Suprapubic skin (tissue), 4 donors: ENCODE measurements at places on chromosomes 16 and 17. TPM values are rescaled to one million over a fixed set of nuclear protein-coding genes. Genes with fewer than 3 reads are reported as not detected.

DNA sequence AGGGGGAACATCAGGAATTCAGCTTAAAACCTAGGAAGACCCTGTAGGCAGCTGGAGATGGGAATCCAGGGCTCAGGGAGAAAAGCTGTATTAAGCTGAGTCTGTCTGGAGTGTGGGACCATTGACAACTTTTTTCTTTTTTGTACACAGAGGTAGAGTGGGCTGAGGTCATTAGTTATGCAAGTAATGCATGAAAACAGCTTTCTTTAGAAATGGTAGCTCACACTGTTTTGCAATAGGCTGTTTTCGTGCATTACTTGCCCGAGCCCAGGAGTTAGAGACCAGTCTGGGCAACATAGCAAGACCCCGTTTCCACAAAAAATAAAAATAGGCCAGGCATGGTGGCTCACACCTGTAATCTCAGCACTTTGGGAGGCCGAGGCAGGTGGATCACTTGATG is 46.5 kb downstream of the KATNIP start:
- DNase-seq = no peak

GRCh38 chr17:76783146-76783545 is 45.2 kb downstream of the MFSD11 start:
- DNase-seq = no peak

- DNase-seq = peak; percentile 96
Observed at GRCh38 chr16:4734730-4735535, 596 bp downstream of the DNAAF8 start.

DNA sequence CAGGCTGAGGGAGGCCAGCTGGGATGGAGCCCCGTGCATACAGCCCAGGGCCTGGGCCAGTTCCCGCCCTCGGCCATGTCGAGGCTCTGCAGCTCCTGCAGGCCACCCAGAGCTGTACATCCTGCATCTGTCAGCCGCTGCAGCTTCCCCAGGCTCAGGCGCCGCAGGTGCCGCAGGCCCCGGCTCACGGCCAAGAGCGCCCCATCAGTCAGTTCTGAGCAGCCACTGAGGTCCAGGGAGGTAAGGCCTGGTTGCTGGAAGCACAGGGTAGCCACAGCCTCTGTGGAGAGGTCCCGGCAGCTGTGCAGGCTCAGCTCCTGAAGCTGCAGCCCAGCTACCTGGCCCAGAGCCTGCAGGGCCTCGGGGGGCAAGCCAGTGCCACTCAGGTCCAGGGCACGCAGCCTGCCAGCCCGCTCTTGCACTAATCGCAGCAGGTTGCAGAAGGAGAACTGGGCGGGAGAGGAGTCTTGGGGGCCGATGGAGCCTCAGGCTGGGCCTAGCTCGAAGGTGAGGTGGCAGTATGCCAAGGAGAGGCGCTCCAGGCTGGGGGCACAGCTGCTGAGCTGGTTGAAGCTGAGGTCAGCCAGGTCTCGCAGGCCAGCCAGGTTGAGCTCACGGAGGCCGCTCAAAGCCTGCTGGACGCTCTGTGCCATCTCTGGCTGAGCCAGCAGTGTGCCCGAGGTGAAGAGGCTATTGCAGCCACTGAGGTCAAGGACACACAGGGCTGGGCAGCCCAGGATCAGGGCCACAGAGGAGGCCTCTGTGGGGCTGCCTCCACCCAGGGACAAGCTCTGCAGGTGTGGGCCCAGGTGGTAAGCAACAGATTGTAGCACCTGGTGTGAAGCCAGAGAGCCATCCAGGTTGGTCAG is 11.4 kb downstream of the ELMO3 start:
- no peak for DNase-seq

- peak; percentile 70 for DNase-seq
Observed at GRCh38 chr17:2395258-2396181, 5.3 kb downstream of the MNT start.

DNA sequence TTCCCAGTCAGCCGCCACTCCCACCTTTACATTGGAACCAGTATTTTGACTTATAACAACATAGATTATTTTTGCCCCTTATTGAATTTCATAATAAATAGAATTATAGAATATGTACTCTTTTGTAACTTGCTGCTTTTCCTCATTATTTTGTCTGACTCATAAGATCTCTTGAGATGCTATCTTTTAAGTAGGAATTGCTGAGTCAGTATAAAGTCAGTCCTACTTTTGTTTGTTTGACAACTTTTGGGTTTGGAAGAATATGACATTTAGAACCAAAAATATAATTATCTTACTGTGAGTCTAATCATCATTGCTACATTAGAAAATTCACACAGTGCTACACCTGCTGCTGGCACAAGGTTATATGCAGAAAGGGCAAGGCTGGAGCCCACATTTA is 69.7 kb downstream of the STXBP4 start:
- no peak for DNase-seq

DNA sequence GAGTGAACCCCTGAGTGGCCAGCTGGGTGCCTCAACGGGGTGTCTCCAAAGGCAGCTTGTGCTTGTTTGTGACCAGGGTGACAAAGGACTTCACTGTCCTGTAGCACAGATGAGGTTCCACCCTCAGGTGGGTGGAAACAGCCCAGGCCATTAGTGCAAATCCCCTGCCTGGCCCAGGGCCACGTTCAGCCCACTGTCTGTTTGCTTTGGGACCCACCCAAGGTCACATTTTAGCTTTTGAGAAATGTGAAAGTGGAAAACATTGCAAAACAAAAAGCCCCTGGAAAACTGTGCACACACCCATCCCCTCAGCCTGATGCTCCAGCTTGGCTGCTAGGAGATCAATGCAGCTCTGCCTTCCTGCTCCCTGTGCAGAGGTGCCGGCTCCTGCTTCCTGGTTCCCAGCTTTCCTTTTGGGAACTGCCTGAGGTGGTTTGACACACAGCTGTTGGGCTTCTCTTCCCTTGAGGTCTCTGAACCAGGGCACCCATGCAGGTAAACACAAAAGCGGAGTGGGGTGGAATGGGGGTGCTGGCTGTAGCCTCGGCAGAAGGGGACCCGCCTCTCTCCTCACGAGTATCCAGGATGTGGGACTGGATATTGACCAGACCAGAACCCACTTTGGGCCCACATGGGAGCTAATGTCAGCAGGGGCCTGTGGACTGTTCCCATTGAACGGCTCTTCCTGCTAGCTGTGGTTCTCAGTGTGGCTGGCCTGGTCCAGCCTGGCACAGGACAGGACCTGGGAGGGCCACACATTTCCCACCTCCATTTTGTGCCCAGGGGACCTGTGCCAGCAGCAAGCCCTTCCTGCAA is 7.9 kb upstream of the SPHK1 start:
- DNase-seq = no peak

Gene C16orf78
- not detected for total RNA-seq

Gene AURKB
- total RNA-seq = 18.2 TPM

Gene ATP2A3
- total RNA-seq = 31.6 TPM

Gene NOG
- total RNA-seq = not detected

Gene SEPTIN1
- 1.3 TPM for total RNA-seq
